ENCODE measurements at places on chromosomes 2 and 18. TPM values are rescaled to one million over a fixed set of nuclear protein-coding genes. Genes with fewer than 3 reads are reported as not detected.
A peak's percentile ranks its signal among the peaks of the same experiment; 100 is the strongest.

Gene SATB2
- total RNA-seq, result 1.1 TPM

Gene CDH20
- not detected for total RNA-seq

Gene DNAJC5G
- not detected for total RNA-seq

Gene GAREM2
- total RNA-seq, result 0.68 TPM

Gene SPP2
- total RNA-seq, result not detected

Gene SYT4
- not detected for total RNA-seq

Gene MEP1B
- total RNA-seq, result not detected

Gene PLA2R1
- 6.2 TPM for total RNA-seq

Gene GALNT13
- 0.04 TPM for total RNA-seq

Gene AKAIN1
- total RNA-seq, result not detected

GRCh38 chr2:37230581-37230980, 815 bp downstream of the CEBPZ start:
- ATAC-seq, result no peak

DNA sequence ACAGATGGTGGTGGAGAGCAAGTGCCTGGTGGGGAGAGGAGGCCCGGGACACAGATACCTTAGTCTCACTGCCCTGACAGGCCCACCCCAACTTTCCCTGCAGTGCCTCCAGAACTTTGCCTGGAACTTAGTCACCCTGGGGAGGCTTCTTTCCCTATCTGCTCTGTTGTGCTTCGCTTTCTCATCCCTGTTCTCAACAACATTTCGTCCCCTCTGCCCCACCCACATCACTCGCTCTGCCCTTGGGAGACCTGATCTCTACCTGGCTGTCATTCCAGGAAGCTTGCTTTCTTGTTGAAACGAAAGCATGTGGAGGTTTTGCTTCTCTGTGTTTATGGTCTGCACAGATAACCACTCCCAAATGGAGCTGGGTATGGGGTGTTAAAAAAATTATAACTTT, 93.8 kb downstream of the PRKCE start:
- ATAC-seq, result peak; percentile 42

GRCh38 chr2:167297292-167297691, 409.0 kb downstream of the XIRP2 start:
- ATAC-seq, result no peak

GRCh38 chr2:38438883-38439612, 62.0 kb upstream of the ATL2 start:
- ATAC-seq, result peak; percentile 31

DNA sequence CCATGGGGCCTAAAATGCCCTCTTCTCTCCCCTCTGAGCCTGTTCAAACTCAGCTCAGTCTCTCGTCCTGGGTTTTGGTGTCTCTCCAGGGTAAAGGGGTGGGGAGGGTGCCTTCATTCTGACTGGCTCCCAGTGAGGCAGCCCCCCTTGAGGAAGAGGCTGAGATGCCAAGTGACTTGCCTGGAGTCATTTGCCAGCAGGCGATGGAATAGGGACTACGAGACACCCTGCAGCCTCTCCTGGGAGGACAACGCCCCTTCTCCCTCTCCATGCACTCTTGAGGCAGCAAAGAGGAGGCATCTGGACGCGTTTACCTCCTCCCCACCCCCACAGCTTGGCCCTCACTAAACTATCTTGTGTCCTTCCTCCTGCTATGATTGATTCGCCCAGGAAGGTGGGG, 760 bp upstream of the STON1 start:
- no peak for ATAC-seq

GRCh38 chr18:63974991-63975390, 5.1 kb downstream of the SERPINB8 start:
- ATAC-seq, result no peak

- no peak for ATAC-seq
These were observed 376.5 kb upstream of the ACVR2A start for GRCh38 chr2:147468349-147468748.

- no peak for ATAC-seq
These were observed 56.6 kb downstream of the XRCC5 start for GRCh38 chr2:216165711-216166110.

DNA sequence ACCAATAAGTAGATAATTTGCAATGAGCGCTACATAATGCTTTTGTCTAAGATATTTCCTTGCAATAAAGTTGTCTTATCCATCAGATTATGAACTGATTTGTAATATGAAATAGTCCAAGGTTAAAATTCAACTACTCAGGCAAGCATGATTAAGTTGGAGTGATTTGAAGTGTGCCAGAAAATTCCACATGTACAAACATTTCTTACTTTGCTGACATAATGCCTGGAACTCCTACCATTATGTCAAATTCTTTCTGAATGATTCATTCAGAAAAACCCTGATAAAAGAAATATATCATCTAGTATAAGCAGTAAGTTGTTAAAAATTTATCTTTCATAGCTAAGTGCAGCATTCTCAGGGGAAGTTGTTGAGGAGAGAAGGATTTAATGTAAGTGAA, 87.3 kb downstream of the CBLN2 start:
- ATAC-seq, result no peak

- no peak for ATAC-seq
These were observed 291.4 kb upstream of the NRP2 start for GRCh38 chr2:205390866-205391265.

DNA sequence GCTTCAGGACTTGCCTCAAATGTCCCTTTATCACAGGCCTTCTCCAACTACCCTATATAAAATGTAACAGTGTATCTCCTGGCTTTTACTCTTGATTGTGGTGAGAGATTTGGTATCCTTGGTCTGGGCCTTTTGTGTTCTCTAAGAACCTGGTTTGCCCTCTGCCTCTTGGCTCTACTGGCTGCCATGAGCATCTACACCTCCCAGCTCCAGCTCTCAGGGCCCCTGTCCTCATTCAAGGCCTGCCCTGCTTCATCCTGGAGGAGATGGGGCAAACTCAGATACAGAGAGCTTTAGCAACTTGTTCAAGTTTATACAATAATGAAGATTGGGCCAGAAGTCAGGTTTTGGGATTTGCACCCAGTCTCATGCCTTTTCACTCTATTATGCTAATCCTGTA, 45.0 kb downstream of the QPCT start:
- no peak for ATAC-seq

GRCh38 chr2:232609607-232610006, 23.8 kb upstream of the EFHD1 start:
- ATAC-seq, result no peak

DNA sequence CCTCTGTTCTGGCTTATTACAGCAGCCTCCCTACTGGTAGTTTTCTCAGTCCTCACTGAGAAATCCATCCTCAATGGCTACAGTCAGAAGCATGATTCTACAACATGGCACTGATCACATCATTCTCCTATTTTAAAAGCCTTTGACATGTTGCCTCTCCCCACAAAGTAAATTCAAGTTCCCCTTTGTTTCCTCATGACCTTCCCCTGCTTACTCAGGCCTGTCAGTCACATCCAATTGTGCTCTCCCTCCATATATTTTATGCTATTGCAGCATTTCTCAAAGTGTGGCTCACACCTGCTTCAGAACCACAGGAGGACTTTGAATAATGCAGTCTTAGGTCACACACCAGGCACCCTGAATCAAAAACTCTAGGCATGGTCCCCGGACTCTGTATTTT, 124.6 kb downstream of the SPOPL start:
- ATAC-seq, result no peak

DNA sequence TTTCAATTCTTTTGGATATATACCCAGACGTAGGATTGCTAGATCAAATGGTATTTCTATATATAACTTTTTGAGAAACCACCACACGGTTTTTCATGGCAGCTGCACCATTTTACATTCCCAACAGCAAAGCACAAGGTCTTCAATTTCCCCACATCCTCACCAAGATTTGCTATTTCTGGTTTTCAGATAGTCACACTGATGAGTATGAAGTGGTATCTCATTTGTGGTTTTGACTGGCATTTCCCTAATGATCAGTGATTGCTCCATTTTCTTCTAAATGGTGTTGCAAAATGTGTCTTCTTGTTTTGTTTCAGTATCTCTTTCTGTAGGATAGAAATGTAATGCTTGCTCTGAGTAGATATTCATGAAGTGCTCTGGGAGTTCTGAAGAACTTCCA, 52.0 kb downstream of the ANKRD44 start:
- no peak for ATAC-seq

- no peak for ATAC-seq
These were observed 121.8 kb upstream of the ZBTB14 start for GRCh38 chr18:5417342-5417741.

- peak; percentile 37 for ATAC-seq
These were observed 19.5 kb upstream of the ERCC3 start for GRCh38 chr2:127313406-127313805.

DNA sequence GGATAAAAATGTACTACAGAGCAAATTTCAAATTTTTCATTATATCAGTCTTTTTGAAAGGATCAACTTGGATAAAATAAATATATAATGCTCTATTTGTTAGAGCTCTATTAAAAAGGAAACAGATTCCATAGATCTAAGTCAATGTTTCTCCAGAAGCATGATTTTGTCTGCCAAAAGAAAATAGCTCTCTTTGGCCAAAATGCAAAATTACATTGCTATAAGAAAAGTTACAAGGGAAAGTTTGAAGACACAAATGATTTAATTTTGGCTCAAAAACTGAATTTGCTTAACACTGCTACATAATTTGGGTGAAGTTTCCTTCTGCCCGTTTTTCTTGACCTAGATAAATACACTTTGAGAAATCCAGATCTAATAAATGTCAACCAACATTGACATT, 15.7 kb downstream of the C2orf69 start:
- no peak for ATAC-seq

- ATAC-seq, result no peak
These were observed 45.9 kb downstream of the IL1R2 start for GRCh38 chr2:102037681-102038080.

GRCh38 chr18:58344861-58345463, 283.9 kb downstream of the ALPK2 start:
- ATAC-seq, result no peak

- no peak for ATAC-seq
These were observed 40.6 kb downstream of the METAP1D start for GRCh38 chr2:172040311-172040710.

DNA sequence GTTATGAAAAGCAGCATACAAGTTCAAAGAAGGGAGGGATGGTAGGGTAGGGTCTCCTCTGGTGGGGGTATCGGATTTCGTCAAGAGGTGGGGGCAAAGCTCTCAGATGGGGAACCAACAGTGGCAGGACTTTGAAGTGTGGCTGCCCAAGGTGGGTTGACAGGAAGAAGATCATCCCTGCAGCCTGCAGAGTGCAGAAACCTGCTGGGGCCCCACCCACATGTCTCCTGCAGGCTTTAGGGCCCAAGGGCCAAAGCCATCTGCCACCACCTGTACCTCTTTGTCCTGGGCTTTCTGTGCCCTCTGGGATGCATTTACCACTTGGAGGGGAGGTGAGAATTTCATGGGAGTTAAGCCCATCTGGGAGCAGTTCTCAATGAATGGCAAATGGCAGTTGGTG, 42.7 kb downstream of the KCNF1 start:
- ATAC-seq, result no peak

DNA sequence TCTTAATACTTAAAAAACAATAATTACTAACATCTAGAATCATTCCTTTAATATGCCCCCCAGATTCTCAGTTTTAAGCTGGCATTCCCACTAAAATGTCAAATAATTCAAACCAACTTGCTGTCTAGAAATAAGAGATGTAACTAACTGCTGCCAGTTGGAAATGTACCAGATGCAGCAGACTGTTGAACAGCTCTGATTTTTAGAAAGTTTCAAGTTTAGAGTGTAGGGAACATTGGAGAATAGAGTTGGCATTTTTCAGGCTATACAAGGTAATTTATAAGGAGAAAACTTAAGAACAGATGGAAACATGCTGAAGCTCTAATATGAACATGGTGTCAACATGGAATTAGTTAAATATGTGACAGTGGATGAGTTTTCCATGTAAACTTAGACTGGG, 101.4 kb downstream of the PTRHD1 start:
- no peak for ATAC-seq

- ATAC-seq, result peak; percentile 90
These were observed at the start of gene CFAP53 for GRCh38 chr18:50266248-50266704. Gene CFAP53 (minus strand): TSS chr18:50266495. CDS start chr18:50266404, 91 bp downstream.

- ATAC-seq, result no peak
These were observed 84.3 kb downstream of the TFCP2L1 start for GRCh38 chr2:121200419-121201315.

DNA sequence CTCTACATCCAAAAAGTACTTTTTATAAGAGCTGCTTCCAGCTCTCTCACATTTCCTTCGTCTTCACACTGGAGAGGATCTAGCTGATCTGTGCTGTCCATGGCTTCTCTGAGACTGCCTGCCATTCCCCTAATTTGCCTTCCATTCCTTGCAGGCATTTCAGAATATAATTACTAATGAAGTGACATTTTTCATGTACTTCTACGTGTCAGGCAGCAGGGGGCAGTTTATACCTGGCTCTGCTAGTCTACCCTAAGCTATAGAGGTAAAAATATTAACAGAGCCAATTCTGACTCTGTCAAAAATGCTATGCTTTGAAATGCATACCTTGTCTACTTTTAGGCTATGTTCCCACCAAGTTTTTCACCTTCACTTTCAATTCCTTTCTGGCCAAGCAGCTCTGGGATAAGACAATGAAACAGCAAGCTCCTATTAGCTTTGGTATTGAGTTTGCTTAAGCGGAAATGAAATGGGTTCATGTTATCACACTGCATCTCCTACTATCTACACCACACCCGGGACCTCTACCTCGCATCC, 81.9 kb downstream of the MEP1B start:
- peak; percentile 76 for ATAC-seq

DNA sequence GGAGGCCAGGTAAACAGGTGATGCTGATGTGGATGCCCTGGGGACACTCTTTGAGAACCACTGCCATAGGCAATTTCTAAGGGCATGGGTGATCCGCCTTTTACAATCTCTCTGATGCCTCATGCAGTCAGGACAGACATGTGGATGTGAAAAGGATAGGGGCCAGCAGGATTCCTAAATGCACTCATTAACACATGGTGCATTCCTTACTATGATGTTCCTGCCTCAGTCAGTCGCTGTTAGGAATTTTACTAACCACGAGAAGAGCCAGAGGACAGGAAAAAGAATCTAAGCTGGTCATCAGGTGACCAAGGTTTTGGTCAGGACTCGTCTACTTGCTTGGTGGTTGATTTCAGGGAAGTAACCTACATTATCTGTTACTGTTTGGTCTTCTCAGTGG, 191.0 kb downstream of the ARL4C start:
- no peak for ATAC-seq

GRCh38 chr18:42094875-42095274, 139.8 kb downstream of the PIK3C3 start:
- ATAC-seq, result no peak

DNA sequence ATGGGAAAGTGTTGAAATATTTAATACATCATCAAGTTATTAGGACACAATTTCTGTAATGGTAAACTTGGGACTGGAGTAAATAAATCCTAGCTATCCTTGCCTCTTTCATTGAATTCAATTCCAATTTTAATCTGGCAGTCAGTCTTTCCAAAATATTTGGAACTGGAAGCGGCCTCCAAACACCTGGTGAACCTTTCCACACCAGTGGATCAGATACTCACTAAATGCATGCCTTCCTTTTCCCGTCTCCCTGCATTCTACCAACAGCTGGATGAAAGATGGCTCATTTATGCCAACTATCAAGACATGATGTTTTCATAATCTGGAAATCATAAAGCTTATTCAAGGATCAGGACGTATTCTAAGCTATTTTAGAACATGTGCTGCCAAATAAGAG, 488.2 kb upstream of the SPHKAP start:
- ATAC-seq, result no peak

GRCh38 chr18:8996771-8997432, 105.6 kb upstream of the NDUFV2 start:
- no peak for ATAC-seq

GRCh38 chr2:219249203-219249980, 3.7 kb upstream of the TUBA4B start:
- ATAC-seq, result peak; percentile 79

GRCh38 chr2:64939332-64939917, 49.8 kb upstream of the SLC1A4 start:
- ATAC-seq, result no peak

- ATAC-seq, result no peak
These were observed 495.4 kb upstream of the PIK3C3 start for GRCh38 chr18:41459656-41460055.
